Prostate gland (tissue), 2 donors: ENCODE measurements at places on chromosomes 2 and 18. TPM values are rescaled to one million over a fixed set of nuclear protein-coding genes. Genes with fewer than 3 reads are reported as not detected.

The SALL3 gene
- 40.8 TPM for total RNA-seq

The OSR1 gene
- total RNA-seq = 9.3 TPM

The MYO1B gene
- 22.4 TPM for total RNA-seq

The CYS1 gene
- 5.2 TPM for total RNA-seq

The LINC00305 gene
- total RNA-seq = not detected

The TUBA4B gene
- not detected for total RNA-seq

The AGXT gene
- not detected for total RNA-seq

The C1QL2 gene
- total RNA-seq = 1.4 TPM

The CASP10 gene
- 1.7 TPM for total RNA-seq

The LONRF2 gene
- 20.4 TPM for total RNA-seq

The IMMT gene
- total RNA-seq = 32.6 TPM

The ZNF516 gene
- total RNA-seq = 158 TPM

The FSIP2 gene
- 7.3 TPM for total RNA-seq

The MAP3K19 gene
- not detected for total RNA-seq

The CRYGD gene
- total RNA-seq = not detected

The IL36B gene
- not detected for total RNA-seq

The FLACC1 gene
- total RNA-seq = 0.27 TPM

The DHX57 gene
- total RNA-seq = 18.5 TPM

The CCT4 gene
- 89.6 TPM for total RNA-seq

The C2orf80 gene
- total RNA-seq = not detected

The TTC39C gene
- total RNA-seq = 40.0 TPM

The PKP4 gene
- 57.9 TPM for total RNA-seq

The LIPG gene
- 0.36 TPM for total RNA-seq

The RBBP8 gene
- 31.8 TPM for total RNA-seq

The TFPI gene
- 7.0 TPM for total RNA-seq

The CXCR4 gene
- 20.9 TPM for total RNA-seq

The PRSS56 gene
- not detected for total RNA-seq

The ACTG2 gene
- total RNA-seq = 1,176 TPM

The CHRNA1 gene
- total RNA-seq = not detected

The RAB11FIP5 gene
- 47.7 TPM for total RNA-seq

The CAVIN2 gene
- total RNA-seq = 27.1 TPM

The TMEM237 gene
- 29.7 TPM for total RNA-seq

The IHH gene
- 9.6 TPM for total RNA-seq

The CMPK2 gene
- 13.7 TPM for total RNA-seq

The COL4A3 gene
- 3.5 TPM for total RNA-seq

The RMND5A gene
- total RNA-seq = 37.1 TPM

The AMER3 gene
- total RNA-seq = 0.18 TPM

The FER1L5 gene
- 0.59 TPM for total RNA-seq

The MTA3 gene
- total RNA-seq = 53.4 TPM

The CYP27C1 gene
- total RNA-seq = not detected

The PPP1R1C gene
- total RNA-seq = 9.1 TPM
